ENCODE measurements at places on chromosomes 11 and 22.

- no peak for DNase-seq
Observed at GRCh38 chr11:87967459-87967858, 207.8 kb downstream of the RAB38 start.

- no peak for DNase-seq
Observed at GRCh38 chr22:28269277-28269676, 350.2 kb upstream of the PITPNB start.

DNA sequence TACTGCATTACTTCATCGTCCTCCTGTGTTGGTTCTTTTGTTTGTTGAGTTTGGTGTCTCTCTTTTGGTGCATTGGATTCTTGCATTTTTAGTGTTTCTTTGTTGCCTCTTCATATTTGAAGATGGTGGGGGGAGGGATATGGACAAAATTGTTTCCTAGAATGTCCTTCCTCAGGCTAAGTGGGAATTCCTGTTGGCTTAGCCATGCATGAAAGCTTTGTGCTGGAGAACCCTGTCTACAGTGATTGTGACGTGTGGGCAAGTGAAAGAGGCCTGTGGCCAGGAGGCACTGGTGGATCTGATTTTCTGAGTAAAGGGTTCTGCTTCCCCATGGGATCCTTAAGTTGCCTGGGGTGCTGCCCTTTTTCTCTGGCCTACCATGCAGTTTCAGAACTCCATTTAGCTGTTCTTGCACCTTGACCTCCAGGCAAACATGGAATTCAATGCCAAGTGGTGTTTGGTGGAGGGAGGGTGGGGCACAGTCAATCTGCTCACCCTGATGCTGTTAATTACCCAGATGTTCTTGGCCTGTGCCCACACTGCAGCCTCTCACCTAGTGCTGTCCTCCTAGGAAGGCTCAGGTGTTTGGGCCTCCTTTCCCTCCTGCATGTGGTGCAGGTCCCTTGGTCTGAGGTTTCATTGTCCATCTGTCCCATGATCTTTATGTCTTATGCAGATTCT is 46.3 kb upstream of the SLC22A12 start:
- no peak for DNase-seq

DNA sequence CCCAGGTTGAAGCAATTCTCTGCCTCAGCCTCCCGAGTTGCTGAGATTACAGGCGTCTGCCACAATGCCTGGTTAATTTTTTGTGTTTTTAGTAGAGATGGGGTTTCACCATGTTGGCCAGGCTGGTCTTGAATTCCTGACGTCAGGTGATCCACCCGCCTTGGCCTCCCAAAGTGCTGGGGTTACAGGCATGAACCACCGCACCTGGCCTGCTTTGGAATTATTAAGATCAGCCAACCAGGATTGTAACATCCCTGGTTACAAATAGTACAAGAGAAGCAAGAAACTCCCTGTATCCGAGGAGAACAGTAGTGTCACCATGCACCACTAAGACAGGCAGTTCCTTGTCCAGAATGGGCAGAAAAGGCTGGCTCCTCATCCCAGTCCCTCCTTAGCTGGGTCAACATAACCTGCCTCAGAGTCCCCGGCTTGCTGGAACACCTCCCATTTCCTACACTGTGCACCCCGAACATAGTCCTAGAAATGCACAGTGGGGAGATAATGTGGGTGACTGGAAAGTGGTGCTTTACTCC is 77.2 kb upstream of the INCENP start:
- no peak for DNase-seq

DNA sequence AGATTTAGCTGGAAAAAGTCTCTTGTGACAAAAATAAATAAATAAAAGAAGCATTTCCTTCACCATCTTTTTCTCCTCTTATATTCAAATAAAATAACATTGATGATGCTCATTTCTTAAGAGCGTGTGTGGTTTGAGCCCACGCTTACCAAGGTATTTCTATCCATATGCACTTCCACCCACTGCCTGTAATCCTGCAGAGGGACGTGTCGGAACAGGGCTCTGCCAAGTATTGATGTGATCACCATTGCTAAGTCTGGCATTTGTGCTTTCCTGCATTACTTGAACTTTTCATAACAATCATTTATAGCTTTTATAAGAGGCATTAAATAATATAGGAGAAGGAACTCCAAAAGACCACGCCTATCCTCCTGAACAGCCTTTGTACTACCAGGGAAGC is 107.6 kb downstream of the SHANK2 start:
- DNase-seq, result no peak

GRCh38 chr11:68878022-68878421 is 25.6 kb downstream of the MRPL21 start:
- DNase-seq, result no peak

DNA sequence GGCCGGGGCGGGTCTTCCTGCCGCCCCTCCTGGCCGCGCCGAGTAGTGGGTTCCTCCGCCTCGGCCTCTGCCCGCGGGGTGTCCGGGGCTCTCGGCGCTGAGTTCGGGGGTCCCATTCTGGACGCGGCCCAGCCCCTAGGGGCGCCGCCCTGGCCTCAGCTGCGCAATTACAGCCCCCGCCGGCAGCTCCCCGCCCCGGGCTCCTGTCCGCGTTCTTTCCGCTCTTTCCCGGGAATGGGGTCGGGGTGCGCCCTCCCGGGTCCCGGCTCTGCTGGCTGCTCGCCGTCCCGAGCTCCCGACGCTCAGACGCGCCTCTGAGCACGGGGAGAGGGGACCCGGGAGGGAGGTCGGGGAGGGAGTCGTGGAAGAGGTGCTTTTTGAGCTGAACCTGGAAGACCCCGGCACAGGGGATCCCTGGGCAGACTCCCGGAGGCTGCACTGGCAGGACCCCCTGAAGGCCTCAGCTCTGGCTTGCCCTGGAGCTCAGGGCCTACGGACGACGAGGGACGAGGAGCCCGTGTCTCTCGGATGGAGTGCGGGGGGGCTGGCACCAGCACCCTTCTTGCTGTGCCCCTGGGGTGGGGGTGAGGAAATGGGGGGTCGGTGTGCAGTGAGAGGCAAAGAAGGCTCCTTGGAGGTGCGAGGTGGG is 558 bp downstream of the TSPAN4 start:
- no peak for DNase-seq

DNA sequence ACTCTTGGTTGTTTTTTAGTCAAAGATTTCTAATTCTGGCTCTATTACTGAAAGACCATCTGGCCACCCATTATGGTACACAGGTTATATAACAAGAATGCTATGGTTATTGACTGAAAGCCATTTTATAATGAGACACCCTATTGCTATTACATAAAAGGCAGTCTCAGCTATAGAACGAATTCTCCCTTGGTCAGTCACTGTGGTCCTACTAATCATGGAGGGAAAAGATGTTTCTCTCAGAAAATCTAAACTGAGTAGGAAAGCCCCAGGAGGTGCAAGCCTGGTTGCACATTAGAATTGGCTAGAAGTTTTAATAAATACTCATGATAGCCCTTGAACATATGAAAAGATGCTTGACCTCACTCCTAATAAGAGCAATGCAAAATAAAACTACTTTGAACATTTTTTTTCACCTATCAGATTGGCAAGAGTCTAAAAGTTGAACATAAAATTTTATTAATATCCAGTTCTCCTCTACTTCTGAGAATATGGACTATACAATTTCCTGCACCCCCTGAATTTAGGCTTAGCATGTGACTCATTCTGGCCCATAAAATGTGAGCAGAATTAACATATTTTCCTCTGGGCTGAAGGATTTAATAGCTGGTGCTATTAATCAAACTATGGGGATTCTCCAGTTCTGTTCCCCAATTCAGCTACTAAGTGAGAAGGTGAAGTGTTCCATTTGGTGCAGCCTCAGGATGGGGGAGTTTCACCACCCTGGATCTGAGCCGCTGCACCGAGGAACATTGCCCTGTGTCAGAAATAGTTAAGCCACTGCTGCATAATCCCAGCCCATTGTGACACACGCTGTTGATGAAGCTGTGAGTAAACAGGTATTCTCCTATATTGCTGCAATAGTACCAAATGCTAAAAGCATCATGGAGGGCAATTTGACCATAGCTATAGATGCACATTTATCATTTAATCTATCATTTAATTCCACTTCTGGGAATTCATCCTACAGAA is 11.5 kb upstream of the CRKL start:
- DNase-seq, result no peak

GRCh38 chr11:2748061-2748813 is 48.4 kb upstream of the KCNQ1OT1 start:
- no peak for DNase-seq
